DMS 273 treated with DMSO at 0.1 percent for 48 hours (cell line): ENCODE measurements at places on chromosomes 1 and 21.

- no peak for DNase-seq
Measured at GRCh38 chr1:21244986-21245687, 45.1 kb downstream of the ECE1 start.

DNA sequence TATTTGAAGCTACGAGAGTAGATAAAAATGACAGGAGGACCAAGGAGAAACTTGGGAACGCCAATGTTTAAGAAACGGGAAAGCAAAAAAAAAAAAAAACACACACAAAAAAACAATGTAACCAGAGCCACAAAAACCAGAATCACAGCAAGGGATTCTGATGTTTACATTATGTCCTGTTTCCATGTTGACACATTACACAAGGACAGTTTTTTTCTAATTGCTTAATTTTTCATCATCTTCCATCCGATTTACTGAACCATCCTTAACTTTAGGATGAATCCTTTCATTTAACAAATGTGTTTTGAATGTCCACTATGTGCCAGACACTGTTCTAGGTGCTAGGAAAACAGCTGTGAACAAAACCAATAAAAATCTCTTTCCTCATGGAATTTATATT is 1.4 kb upstream of the BCL10 start:
- DNase-seq = no peak

DNA sequence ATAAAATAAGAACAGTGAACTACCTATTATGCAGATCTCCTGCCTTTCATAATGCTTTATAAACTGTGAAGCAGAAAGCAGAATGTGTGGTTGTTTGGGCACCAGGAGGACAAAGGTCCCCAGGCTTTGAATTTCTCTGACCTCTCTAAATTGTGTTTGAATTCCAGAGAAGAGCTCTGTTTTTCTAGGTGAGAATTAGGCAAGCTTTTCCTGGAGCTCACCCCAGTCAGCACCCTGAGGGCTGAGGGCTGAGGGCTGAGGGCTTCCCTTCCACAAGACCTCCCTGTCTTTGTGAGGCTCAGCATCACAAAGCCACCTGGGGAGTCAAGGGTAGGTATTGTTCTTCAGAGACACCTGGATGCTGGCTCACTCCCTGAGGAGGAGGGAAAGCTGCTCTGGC is 45.5 kb upstream of the LRIG2 start:
- DNase-seq = no peak

DNA sequence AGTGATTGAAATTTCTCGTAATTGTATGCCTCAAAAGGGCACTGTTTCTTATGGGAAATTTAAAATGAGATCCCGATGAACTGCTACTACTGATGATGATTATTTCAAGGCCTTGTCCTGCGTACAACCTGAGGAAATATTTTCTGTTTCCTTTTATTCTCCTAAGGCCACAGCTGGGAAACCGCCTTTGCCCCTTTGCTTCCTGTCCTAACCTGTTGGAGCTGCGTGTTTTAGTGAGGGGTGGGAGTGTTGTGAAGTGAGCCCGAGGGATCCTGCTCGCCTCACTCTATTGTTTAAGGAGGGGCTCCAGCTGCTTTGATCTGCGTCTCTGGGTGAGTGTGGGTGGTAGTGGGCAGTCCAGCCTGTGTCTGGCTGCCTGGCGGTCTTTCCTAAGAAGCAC is 14.4 kb downstream of the LAMC2 start:
- no peak for DNase-seq

GRCh38 chr1:203136409-203137042 is 9.0 kb downstream of the ADORA1 start:
- DNase-seq = no peak

GRCh38 chr1:185704181-185704580 is 30.0 kb upstream of the HMCN1 start:
- no peak for DNase-seq

- no peak for DNase-seq
Measured at GRCh38 chr1:233446935-233447334, 119.4 kb downstream of the MAP3K21 start.

- DNase-seq = no peak
Measured at GRCh38 chr1:226402739-226403165, 5.1 kb downstream of the PARP1 start.

DNA sequence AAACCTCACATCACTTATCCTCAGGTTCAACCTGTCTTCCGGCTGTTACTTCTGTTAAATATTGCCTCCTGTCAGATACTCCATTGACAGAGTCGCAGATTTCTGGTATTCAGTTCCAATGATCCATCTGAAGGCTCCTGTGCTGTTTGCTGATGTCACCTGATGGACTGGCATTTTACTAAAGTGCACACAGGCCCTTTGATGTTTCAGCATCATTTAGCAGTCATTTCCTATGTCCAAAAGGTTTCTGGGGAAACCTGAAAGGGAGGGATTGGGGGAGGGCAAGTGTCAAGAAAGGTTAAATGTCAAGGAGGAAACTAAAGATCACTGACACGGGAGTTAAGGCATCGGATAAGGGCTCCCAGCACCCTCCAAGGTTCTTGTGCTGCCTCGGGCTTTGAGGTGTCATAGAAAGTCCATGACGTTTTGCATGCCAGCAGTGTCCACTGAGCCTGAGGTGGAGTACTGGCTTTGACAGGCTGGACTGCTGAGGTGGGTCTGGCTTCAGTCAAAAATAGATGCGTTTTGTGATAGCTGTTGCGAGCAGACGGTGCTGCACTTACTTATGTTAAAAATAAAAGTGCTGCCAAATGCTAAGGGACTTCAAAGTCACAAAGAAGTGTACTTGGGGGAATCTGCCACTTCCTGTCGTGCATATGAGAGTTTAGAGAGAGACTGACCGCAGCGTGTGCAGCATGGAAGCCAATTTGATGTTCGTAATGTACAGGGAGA is 30.8 kb downstream of the XCL2 start:
- DNase-seq = no peak

- DNase-seq = no peak
Measured at GRCh38 chr21:41321908-41322495, 5.4 kb downstream of the FAM3B start.
